ENCODE measurements at places on chromosomes 6 and 20.

DNA sequence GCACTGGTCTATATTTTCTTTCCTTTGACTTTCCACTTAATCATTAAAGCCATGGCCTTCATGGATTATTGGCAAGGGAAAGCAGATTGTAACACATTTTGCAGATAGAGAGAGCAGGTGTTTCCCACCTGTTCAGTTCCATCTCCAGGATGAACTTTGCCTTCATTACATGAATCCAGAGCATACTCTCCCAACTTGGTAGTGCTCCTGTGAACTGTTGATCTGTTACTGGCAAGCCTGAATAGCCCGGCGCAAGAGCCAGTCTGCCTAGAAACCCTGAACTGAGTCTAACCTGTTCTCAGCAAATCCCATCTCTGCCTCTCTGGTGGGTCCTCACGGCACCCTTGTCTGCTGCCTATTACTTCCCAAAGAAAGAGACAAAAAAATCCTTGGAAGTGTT is 210.3 kb downstream of the PLCB1 start:
- no peak for DNase-seq

DNA sequence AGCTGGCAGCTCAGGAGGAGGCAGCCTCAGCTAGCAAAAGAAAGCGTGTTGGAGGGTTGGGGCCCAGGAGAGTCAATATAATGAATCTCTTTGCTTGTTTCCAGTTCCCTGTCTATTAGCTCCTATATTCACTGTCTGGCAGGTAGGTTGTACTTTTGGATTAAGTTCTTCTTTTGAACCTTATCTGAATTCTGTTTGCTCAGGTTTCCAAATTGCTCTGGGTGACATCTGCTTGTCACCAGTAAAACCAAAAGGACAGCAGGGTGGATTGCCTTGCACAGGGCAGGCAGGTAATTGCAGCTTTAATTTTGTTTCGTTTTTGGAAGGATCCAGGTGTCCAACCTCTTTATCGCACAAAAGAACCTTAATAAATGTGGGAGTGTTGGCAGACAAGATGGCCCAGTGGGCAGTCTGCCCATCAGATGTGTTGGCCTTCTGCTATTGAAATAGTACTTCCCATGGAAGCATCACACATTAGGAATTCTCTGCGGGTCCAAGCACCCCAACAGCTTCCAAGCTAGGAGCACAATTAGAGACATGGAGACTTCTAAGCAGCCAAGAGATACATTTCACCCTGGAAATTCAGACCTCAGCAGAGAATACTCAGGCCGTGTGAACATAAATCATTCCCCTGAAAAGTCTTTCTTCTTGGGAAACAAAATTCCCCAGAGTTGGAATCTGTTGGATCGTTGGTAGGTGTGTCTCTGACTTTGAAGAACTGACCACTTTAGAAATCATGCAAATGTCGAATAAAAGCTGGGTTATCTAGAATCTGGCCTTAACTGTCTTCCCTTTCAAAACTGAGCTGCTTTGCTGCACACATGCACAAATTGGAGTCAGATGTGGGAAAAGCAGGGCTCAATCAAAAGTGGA is 286.9 kb upstream of the BMP2 start:
- no peak for DNase-seq

DNA sequence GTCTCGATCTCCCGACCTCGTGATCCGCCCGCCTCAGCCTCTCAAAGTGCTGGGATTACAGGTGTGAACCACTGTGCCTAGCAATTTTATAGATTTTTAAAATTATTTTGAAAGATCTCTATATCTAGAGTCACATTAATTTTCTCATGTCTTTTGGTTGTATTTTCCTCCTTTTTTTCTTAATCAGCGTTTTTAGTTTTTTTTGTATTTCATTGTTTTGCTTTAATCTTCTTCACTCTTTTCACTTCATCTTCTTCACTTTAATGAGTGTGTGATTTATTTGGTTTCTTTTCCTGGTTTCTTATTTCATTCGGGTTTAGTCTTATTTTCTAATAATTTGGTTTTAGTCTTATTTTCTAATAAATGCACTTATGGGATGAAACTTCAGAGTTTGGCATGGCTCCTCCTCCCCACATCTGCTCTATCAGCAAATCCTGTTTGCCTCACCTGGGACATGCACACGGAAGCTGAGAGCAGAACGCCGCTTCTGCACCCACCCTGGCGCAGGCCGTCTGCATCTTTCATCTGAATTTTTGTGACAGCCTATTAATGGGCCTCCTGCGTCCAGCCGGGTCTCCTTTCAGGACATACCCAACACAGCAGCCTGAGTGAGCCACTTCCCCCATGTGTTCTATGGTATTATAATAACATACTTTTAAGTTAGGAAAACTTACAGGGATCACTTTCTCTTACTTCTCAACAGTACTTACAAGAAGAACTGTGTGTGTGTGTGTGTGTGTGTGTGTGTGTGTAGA is 35.5 kb downstream of the DTD1 start:
- no peak for DNase-seq

DNA sequence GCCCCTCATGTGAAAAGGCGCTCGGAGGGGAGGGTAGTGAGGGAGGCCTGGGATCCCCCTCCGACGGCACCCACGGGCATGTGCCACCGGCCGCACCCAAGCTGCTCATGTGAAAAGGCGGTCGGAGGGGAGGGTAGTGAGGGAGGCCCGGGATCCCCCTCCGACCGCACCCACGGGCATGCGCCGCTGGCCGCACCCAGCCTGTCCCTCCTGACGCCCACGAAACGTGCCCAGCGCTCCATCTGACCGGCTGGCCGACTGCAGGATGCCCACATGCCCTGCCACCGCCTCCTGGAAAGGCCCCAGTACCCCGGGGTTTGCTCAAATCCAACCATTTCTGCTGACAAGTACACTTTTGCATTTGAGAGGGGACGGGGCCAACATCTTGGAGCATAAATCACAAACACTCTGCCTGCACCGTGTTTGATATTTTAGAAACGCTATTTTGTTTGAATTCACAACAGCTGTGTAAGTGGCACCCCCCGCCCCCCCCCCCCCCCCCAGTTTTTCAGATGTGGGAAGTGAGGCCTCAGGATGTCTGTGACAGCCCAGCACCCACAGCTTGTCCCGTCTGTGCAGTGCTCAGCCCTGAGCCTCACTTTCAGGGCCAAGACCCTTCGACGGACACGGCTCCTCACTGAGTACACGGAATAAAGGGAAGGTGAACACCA is 34.1 kb downstream of the SLC2A4RG start:
- DNase-seq: no peak

DNA sequence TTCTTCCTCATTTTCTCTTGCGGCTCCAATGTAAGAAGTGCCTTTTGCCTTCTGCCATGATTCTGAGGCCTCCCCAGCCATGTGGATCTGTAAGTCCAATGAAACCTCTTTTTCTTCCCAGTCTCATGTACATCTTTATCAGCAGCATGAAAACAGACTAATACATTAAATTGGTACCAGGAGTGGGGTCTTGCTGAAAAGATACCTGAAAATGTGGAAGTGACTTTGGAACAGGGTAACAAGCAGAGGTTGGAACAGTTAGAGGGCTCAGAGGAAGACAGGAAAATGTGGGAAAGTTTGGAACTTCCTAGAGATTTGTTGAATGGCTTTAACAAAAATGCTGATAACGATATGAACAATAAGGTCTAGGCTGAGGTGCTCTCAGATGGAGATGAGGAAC is 316.7 kb upstream of the HS3ST5 start:
- DNase-seq: no peak

GRCh38 chr6:15675536-15676220 is 12.8 kb upstream of the DTNBP1 start:
- no peak for DNase-seq

- DNase-seq: no peak
Measured at GRCh38 chr6:6521961-6522482, 66.5 kb upstream of the LY86 start.

DNA sequence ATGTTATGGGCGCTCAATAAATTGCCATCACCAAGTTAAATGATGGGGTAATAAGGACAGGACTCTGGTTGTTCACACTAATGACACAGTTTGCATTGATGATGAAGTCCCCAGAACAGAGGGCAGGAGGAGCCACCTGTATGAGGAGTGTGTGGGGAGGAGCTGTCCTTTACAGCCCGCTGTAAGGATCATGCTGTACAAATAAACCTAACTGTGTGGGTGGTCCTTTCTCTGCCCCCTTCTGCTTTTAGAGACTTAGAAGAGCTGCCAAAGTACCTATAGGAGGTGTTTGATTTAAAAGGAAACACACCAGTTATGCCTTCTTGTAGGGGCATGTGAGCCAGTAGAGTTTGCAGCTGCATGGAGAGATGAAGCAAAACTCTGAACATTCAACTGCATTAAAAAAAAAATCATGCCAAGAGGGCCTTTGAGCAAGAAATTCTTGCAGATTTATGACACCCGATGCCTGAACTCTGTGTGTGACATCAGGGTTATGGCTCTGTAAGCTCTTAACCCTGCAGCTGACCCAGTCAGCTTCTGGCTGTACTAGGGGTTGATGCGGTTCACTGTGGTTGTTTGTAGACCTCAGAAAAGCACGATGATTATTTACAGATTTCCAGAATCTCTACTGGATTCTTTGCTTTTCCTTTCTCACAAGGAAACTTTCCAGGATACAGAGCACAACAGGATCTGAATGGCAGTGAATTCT is 67.4 kb downstream of the UST start:
- DNase-seq: no peak

DNA sequence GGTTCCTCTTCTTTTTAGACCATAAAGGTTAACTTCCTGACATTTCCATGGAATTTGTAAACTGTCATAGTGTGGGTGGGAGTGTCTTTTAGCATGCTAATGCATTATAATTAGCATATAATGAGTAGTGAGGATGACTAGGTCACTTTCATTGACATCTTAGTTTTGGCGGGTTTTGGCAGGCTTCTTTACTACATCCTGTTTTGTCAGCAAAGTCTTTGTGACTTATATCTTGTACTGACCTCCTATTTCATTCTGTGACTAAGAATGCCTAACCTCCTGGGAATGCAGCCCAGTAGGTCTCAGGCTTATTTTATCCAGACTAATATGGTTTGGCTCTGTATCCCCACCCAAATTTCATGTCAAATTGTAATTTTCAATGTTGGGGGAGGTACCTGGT is 149.6 kb upstream of the SYNCRIP start:
- no peak for DNase-seq

GRCh38 chr6:109002051-109002697 is 92.5 kb downstream of the SESN1 start:
- DNase-seq: no peak

DNA sequence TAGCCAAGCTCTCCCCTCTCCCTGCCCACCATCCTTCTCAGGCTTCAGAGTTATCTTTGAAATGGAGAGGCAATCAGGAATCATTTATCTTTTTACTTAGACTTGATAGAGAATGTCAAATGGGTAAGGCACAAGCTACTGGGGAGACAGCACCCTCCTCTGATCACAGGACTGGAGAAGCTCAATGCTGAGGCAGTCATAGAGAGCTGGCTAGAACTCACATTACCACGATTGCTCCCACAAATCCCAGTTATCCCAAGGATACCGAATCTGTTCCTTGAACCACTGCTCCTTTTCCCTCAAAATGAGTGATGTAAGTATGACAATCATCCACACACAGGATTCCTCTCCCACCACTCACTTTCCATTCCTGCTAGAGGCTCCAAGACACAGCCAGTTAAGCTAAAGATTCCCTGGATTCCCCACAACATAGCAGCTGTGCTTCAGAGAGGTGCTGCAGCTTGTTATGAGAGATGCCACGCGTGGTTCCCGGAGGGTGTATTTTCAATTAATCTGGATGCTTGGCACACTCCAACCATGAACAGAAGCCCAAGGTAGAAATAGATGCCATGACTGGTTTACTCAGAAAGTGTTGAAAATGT is 96.2 kb upstream of the VGLL2 start:
- DNase-seq: no peak

GRCh38 chr20:15622368-15622767 is 950.9 kb downstream of the KIF16B start:
- DNase-seq: no peak

- no peak for DNase-seq
Measured at GRCh38 chr6:118581489-118581959, 33.4 kb downstream of the PLN start.

GRCh38 chr6:71588490-71588889 is 297.9 kb upstream of the RIMS1 start:
- DNase-seq: no peak

GRCh38 chr6:89281779-89282246 is 33.3 kb downstream of the GABRR2 start:
- no peak for DNase-seq

GRCh38 chr6:129568015-129568414 is 142.0 kb downstream of the ARHGAP18 start:
- no peak for DNase-seq

DNA sequence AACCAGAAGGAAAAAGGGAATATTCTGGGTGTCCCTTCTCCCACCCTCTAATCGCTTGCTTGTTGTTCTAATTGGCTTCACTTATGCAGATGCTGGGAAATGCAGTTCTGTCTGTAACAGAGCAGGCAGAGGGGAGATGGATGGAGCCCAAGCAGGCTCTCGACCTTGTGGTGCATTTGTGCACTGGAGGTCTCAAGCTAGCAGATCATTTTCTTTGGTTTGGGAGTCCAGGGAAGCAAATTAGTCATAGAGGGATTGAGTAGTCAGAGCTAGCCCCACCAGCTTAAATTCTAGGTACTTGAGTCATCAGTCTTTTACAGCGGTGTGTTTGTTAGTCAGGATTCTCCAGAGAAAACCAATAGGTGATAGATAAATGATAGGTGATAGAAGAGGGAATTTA is 234.7 kb upstream of the ECI2 start:
- no peak for DNase-seq

GRCh38 chr6:113495521-113495920 is 361.6 kb upstream of the MARCKS start:
- DNase-seq: no peak

DNA sequence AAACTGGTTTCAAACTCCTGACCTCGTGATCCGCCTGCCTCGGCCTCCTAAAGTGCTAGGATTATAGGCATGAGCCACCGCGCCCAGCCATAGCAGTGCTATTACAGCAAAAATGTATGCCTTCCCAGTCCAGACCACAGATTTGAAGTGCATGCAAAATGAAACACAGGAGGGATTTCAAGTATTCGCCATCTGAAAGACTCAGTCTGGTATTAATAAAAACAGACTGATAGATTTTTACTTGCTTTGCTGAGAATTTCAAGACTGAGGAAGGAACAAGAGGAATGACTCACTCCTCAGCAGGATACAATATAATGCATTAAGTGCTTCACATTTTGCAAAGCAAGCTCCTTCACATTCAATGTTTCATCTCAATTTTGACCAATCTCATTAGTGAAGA is 134.9 kb downstream of the TMEM200A start:
- DNase-seq: no peak

GRCh38 chr6:145569140-145569539 is 166.2 kb downstream of the EPM2A start:
- DNase-seq: peak; percentile 67

GRCh38 chr20:50215101-50215690 is 24.6 kb downstream of the CEBPB start:
- DNase-seq: no peak

DNA sequence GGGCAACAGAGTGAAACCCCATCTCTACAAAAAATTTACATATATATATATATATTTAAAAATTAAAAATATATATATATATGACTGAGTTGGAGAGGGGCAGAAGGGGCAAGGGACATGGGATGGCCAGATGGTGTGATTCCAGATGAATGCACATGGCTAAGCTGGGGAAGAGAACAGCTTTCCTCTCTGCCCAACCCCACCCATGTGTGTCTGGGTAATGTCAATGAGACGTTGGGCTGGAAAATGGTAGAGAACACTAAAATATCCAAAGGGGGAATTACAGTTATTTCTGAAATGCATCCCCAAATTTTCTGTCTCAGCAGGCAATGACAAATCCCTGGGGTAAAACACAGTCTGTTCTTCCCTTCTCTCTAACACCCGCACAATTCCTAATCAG is 31.2 kb upstream of the CCND3 start:
- DNase-seq: no peak

All from NCI-H345 (cell line).